Stimulated activated CD4-positive, alpha-beta T cell treated with anti-CD3 and anti-CD28 coated beads, Interleukin-15, amount 100 ng/mL, for 1 hour (primary cell): ENCODE measurements at places on chromosomes 4 and X.

- no peak for DNase-seq
These were observed 275.4 kb upstream of the PITX2 start for GRCh38 chr4:110898290-110898689.

DNA sequence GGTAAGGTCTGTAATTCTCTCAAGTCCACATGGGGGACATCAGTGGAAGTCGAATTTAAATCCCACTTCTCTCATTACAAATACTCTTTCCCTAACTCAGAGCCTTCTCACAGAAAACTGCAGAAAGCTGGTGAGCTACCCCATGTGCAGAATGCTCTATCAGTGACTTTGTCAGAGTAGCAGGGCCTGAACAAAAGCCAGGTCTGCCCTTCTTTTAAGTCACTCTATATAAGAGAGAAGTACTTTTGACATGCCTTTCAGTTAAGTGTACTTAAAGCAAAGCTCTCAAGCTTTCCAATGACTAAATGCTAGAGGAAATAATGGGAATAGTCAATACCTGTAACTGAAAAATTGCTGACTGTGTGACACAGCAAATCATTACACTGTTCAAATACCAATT is 323.1 kb downstream of the KCNIP4 start:
- no peak for DNase-seq

GRCh38 chr4:8351931-8352367 is 82.4 kb downstream of the HTRA3 start:
- DNase-seq, result no peak

DNA sequence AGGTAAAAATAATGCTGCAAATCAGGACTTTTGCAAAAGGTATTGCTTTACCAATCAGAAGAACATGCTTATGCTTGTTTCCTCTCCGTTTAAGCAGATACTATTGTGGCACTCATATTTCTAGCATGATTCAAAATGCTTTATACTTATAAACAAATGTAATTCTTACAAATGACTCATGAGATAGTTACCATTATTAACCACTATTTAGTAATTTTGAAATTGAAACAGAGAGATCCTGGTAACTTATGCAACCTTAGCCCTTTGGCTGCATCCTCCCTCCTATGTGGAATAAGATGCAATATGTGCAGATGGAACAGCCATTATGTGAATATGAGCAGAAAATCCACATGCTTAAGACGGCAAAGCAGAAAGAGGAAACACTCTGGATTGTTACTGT is 164.7 kb downstream of the PCDH18 start:
- DNase-seq, result no peak

- DNase-seq, result no peak
These were observed 175.6 kb downstream of the SNCA start for GRCh38 chr4:89661173-89661899.

DNA sequence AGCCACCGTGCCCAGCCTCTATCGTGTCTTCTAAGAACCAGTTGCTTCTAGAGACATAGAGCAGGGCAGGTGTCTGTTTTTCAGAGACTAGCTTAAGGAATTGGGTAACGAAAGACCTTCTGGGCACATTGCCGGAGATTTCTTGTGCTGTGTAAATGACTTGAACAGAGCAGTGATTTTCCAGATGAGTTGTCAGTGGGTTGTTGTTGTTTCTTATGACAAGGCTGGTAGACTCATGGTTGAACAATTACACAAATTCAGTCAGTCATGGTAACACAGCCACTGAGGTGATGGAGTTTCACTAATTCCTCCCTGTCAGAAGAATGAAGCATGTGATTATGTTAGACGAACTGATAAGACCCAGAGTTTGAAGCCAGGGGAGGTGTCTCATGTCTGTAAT is 20.5 kb upstream of the DDX3X start:
- DNase-seq, result no peak
